Activated CD8-positive, alpha-beta T cell treated with anti-CD3 and anti-CD28 coated beads, Interleukin-2, amount 10 ng/mL, durations not matched to agents 7 days and 5 days (primary cell): ENCODE measurements at places on chromosomes 11 and 22. TPM values are rescaled to one million over a fixed set of nuclear protein-coding genes. Genes with fewer than 3 reads are reported as not detected.

GRCh38 chr11:16001899-16002426, 354.4 kb downstream of the SOX6 start:
- DNase-seq, result no peak

ARHGAP42 gene
- 0.50 TPM for total RNA-seq

GRCh38 chr11:58503361-58503856, 4.5 kb downstream of the OR5B21 start:
- DNase-seq, result no peak

GRCh38 chr22:22565981-22566380, 6.9 kb upstream of the PRAME start:
- no peak for DNase-seq

DNA sequence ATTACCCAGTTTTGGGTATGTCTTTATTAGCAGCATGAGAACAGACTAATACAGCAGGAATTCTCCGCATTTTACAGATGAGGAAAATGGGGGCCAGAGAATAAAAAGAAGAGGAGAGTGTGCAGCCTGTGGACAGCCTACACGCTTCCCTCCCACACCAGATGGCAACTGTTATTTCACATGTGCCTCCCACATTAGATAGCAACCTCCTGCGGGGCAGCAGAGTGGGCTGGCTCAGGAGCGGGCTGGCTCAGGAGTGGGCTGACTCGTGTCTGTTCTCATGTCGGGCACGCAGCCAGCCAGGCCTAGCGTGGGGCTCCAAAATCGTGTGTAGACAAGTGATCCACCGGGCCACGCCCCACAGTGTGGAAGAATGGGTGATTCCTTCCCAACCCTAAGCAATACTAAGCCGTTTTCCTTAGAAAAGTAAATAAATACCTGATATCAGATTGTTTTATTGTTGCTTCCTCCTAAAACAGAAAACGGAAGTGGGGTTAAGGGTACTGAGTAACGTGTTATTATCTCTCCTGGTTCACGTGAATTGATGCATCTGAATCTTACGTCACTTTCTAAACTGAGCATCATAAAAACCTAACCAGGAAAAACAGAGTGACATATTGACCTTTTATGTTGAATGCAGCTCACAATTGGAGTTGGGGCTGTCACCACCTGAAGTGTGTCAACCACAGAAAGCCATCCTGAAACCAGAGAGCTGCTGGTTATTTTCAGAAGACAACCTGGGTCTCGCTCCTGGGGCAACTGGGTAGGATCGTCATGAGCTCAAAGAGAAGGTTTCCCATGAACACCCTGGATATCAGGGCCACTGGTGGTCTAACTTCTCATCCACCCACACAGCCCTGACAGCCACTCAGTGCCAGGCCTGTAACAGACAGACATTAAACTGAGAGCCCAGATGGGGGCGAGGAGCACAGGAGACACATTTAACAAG, 3.3 kb downstream of the TTLL1 start:
- no peak for DNase-seq

UVRAG gene
- total RNA-seq, result 19.8 TPM

GRCh38 chr22:46090631-46091201, 59.6 kb upstream of the PPARA start:
- DNase-seq, result no peak

GRCh38 chr11:66291706-66292542, at the start of gene TMEM151A:
TMEM151A (plus strand) TSS chr11:66291894; CDS start chr11:66292014, 120 bp downstream.
- no peak for DNase-seq

DNA sequence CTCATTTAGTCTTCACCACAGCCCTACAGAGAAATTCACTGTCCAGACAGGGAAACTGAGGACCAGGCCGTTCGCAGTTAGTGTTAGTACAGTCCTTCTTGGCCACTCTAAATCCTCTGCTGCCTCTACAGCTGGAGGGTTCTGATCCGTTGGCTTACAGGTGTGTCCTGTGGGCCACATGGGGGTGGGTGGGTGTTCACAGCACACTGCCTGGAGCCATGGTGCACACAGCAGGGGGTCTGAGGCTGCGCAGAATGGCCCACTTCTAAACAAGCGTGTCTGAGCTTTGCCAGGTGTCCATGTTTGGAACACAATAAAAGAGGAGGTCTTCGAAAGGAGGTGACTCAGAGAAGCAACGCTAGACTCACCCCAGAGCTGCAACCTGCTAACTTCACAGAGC, 249.0 kb downstream of the ST3GAL4 start:
- no peak for DNase-seq

- no peak for DNase-seq
Measured at GRCh38 chr11:96123301-96123700, 199.4 kb upstream of the MTMR2 start.
